A549 treated with CpdA at 1 μM for 4 hours (cell line): ENCODE measurements at places on chromosomes 16 and 17. TPM values are rescaled to one million over a fixed set of nuclear protein-coding genes. Genes with fewer than 3 reads are reported as not detected.

CCT6B gene
- total RNA-seq = 0.85 to 1.6 TPM (median 1.2 TPM) in 5 replicates

PPY gene
- total RNA-seq = not detected in 5 replicates

ENPP7 gene
- not detected in 5 replicates for total RNA-seq

GSE1 gene
- 19.9 to 22.4 TPM (median 20.6 TPM) in 5 replicates for total RNA-seq

ANKRD40CL gene
- total RNA-seq = not detected in 5 replicates

RNF222 gene
- total RNA-seq = not detected in 5 replicates

TRPV3 gene
- total RNA-seq = 0.36 to 0.67 TPM (median 0.41 TPM) in 5 replicates

APOH gene
- total RNA-seq = 3.3 to 6.4 TPM (median 5.2 TPM) in 5 replicates

PERCC1 gene
- not detected in 5 replicates for total RNA-seq

ZPBP2 gene
- total RNA-seq = not detected in 5 replicates

MMP28 gene
- 3.6 to 7.7 TPM (median 6.0 TPM) in 5 replicates for total RNA-seq

MYH8 gene
- total RNA-seq = not detected in 5 replicates

KRT40 gene
- total RNA-seq = not detected in 5 replicates

C16orf96 gene
- total RNA-seq = not detected in 5 replicates

RHBDL1 gene
- 1.0 to 1.6 TPM (median 1.5 TPM) in 5 replicates for total RNA-seq

CX3CL1 gene
- total RNA-seq = 0.07 to 0.15 TPM (median 0.12 TPM) in 5 replicates

KRT9 gene
- total RNA-seq = not detected in 5 replicates

ALG1 gene
- total RNA-seq = 30.8 to 39.6 TPM (median 37.7 TPM) in 5 replicates

HS3ST3A1 gene
- total RNA-seq = 0.15 to 0.26 TPM in 2 of 5 replicates, not detected in the others

CIBAR2 gene
- total RNA-seq = not detected in 5 replicates

CES4A gene
- 1.3 to 2.1 TPM (median 1.6 TPM) in 5 replicates for total RNA-seq

SDR42E1 gene
- total RNA-seq = 1.1 to 2.3 TPM (median 1.4 TPM) in 5 replicates

GRAP gene
- 0.16 to 0.50 TPM (median 0.21 TPM) in 5 replicates for total RNA-seq

GNGT2 gene
- total RNA-seq = 0.16 to 0.64 TPM (median 0.27 TPM) in 5 replicates

CNGB1 gene
- 0.07 to 0.38 TPM (median 0.12 TPM) in 5 replicates for total RNA-seq

ARHGAP44 gene
- 2.3 to 3.4 TPM (median 3.2 TPM) in 5 replicates for total RNA-seq

CES3 gene
- 1.7 to 2.3 TPM (median 2.0 TPM) in 5 replicates for total RNA-seq

ZMYND15 gene
- 0.28 to 1.0 TPM (median 0.46 TPM) in 5 replicates for total RNA-seq

EPX gene
- not detected in 5 replicates for total RNA-seq

MT3 gene
- 1.5 TPM in 1 of 5 replicates, not detected in the others for total RNA-seq

CACNG5 gene
- total RNA-seq = 0.03 TPM in 1 of 5 replicates, not detected in the others

DPEP3 gene
- not detected in 5 replicates for total RNA-seq

TBX4 gene
- total RNA-seq = 0.09 to 0.41 TPM (median 0.15 TPM) in 5 replicates
